Stimulated activated naive CD4-positive, alpha-beta T cell (primary cell): ENCODE measurements at places on chromosomes 16 and 17.

GRCh38 chr16:48583075-48584065 lies 26.6 kb downstream of the N4BP1 start:
- no peak for DNase-seq

DNA sequence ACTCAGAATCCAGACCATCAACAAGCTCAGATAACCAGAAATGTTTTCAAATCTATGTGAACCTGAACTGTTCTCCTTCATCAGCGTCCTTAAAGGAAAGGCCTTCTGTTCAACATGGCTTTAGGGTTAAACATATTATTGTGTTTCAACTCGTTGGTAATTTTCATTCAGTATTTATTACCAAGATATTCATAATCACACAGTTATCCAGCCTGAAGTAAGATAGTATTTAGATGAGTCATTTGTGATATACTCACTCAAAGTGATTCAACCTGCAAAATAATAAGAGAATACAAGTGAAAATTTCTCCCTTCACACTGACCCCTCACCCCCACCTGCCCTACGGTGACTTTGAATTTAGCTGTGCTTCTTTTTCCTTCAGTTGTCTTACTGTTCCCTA lies 3.0 kb downstream of the CYLD start:
- DNase-seq = no peak

DNA sequence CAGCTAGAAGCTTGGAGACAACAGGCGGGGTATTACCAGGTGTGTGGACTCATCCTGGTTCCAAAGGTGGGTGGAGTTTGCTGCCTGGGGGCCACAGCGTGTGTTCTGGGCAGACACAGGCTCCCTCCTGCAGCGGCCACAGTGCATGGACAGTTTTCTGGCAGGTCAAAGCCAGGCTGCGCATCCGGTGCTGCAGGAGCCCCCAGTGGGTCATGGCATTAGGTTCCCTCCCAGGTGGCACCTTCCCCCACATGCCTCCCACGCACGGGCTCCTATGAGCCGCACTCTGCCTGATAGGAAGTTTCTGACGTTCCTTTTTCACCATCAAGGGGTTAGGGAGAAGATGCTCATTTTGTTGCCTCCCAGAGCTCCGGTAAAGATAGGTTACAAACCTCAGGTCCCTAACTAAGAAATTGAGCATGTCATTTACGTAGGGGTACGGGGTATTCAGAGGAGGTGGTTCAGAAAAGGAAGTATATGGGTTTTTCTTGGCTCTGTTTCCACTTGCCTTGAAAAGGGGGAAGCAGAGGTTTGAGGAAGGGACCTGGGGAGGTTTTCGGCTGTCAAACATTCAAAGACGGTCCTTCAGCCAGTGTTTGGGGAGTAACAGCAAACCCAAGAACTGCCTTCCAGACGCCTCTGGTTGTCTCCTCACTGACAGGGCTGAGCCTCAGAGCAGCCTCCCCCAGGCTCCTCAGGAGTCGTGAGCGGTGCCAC lies 32.7 kb upstream of the NAT9 start:
- DNase-seq = no peak

DNA sequence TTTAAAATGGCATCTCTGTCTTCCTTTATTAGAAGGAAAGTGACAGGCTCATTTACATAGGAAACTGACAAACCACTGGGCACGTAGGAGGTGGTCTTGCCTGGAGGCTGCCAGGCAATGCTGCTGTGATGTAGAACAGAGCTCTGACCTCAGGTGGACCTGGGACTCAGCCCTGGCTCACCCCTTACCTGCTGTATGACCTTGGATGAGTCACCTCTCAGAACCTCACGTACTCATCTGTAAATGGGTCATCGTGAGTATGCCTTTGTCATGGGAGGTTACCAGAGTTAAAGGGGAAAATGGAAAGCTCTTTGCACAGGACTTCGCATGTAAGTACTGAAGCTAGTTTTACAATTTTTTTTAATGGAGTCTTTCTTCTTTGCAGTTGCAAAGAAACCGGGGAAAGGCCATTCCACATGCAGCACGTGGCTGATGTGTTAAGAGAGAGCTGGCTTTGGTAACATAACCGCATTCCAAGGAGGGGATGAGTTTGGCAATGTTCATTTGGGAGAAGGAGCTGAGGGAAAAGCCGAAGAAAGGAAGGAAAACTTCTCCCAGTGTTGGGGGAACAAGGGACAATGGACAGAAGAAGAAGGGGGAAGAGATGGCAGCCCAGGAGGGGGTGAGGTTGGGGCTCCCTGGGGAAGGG lies 37.4 kb upstream of the LONP2 start:
- no peak for DNase-seq

GRCh38 chr16:5738586-5738985 lies 641.0 kb upstream of the EEF2KMT start:
- DNase-seq = no peak

- DNase-seq = no peak
Measured at GRCh38 chr17:71188811-71189492, 931.9 kb upstream of the SOX9 start.

DNA sequence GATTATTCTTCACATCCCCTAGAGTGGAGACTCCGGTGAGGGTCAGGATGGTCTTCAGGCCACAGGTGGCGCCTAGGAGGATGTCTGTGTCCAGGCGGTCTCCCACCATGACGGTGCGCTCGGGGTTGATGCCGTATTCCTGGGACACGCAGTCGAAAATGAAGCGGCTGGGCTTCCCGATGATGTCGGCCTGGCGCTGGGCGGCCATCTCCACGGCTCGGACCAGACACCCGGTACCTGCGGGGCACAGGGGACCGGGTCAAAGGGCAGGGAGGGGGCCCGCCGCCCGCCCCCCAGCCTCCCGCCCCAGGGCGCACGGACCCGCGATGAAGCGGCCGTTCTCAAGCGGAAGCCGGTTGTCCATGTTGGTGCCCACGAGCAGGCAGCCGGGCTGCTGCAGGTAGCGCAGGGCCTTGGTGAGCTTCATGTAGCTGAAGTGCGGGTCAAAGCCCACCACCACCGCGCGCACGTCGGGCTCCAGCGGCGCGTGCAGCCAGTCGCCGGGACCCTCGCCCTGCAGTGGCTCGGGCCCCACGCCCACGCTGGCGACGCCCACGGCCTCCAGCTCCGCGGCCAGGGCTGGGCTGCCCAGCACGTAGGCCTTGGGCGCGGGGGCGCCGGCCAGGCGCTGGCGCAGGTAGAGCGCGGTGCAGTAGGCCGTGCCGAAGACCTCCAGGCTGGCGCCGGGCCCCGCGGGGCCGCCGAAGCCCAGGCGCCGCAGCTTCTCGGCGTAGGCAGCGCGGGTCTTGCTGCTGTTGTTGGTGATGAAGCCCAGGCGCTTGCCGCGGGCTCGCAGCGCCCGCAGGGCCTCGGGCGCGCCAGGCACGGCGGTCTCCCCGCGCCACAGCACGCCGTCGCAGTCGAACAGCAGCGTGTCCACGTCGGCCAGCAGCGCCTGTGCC lies 572 bp downstream of the PGP start:
- DNase-seq = no peak
